ENCODE measurements at places on chromosomes 16 and 17. TPM values are rescaled to one million over a fixed set of nuclear protein-coding genes. Genes with fewer than 3 reads are reported as not detected.

GRCh38 chr17:34009912-34010311 lies 245.2 kb upstream of the CCL2 start:
- no peak for DNase-seq

GRCh38 chr17:64161380-64162176 lies 31.6 kb upstream of the ERN1 start:
- no peak for DNase-seq

DNA sequence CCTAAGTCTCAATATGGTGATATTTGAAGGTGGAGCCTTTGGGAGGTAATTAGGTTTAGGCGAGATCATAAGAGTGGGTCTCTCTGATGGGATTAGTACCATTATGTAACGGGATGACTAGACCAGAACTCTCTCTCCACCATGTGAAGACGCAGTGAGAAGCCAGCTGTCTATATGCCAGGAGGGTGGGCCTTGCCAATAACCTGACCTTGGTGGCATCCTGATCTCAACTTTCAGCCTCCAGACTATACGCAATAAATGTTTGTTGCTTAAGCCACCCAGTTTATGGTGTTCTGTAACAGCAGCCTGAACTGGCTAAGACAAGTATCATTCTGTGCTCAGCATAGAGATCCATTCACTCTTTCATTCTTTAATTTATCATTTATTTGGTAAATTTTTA lies 167.2 kb upstream of the CDH11 start:
- DNase-seq: no peak

Gene FASN
- total RNA-seq: 216 TPM

Gene TAC4
- not detected for total RNA-seq

Gene SLC52A1
- 0.47 TPM for total RNA-seq

DNA sequence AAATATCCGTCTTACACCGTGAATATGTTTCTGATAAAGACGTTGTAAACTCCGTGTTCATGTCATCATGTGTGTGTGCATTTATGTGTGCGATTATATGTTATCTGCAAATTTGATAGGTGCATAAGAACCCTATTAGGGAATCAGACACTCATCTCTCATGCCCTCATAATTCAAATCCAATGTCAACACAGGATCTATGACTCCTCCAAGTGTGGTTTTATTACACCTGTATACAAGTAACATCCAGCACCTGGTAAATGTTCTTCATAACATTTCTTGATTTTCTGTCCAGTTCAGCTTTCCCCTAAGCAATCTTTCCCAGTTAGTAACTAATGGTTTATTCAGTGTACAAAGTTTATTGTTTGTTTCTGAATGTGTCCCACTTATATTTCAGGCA lies 681.9 kb downstream of the CDH11 start:
- no peak for DNase-seq

DNA sequence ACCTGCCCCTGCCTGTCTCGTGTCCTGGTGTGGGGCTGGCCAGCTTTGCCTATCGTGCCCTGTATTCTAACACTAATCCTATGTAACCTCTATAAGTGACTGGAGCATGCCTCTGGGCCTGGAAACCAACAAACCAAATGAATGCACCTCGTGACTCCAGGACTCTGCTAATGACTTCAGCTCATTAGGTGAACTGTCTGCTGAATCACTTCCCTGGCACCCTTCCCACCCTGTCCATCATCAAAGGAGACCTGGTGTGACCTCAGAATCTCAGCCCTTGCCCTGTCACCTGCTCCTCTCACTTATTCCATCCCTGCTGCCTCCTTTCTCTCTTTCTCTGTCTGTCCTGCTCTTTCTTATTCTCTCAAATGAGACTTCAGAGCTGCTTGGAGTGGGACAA lies 322.4 kb downstream of the CBLN1 start:
- DNase-seq: no peak

DNA sequence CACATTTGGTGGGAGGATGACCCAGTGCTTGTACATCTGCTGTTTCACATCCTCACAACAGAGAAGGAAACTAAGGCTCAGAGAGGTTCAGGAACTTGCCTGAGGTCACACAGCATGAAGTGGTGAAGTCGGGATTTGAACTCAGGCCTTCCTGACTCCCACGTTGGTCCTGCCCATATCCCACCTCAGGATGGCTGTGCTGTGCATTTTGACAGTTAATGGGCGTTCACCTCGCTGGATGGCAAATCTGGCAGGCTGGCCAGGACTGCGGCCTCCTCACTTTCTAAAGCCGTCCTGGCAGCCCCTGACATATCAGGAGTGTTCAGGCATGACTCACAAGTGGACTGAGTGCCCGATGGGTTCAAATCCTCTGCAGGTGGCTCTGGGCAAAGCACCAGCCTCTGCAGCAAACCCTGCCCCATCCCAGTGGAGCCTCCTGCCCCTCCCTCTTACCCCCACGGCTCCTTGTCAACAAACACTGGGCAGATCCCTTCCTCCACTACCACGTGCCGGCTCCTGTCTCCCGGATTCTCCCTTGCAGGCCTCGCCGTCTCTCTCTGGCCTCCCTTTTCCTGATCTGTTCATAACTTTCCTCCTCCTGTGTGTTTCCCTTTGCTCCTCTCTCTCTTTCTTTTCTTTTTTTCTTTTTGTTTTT lies 29.2 kb downstream of the SOCS3 start:
- no peak for DNase-seq

DNA sequence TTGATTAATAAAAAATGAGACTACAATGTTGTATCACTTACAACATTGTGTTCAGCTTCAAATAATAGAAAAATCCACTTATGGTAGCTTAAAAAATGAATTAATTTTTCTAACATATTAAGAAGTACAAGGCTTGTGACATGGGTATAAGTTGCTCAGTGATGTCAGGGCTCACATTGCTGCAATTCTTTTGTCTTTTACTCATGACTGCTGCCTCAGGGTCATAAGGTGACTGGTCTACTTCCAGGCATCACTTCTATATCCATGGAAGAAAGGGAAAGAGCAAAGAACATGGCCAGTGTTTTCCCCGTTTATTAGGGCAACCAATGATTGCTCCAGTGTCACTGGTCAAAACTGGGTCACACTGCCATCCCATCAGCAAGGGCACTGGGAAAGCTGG lies 295.3 kb downstream of the MAP2K4 start:
- no peak for DNase-seq

DNA sequence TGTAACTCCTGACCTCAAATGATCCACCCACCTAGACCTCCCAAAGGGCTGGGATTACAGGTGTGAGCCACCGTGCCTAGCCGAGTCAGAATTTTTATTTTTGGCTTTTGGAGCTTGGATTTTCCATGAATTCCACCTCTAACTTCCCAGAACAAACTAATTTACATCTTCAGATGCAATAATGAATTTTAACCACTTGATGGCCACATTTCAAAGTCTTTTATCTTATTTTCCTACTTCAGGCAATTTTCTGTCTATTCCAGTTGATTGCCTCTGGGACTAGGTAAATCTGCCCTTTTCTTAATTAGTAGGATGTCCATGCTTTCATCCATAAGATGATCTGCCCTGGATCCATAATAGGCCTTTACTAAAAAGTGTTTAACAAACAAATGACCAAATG lies 156.4 kb upstream of the ANKFN1 start:
- no peak for DNase-seq

All from dermis blood vessel endothelial cell (primary cell).